CD4-positive, alpha-beta T cell treated with Interleukin-12 subunit alpha and Interleukin-12 subunit beta, for 1 hour (primary cell): ENCODE measurements at places on chromosomes 13 and 19.

GRCh38 chr13:19634256-19634740 lies 839 bp downstream of the MPHOSPH8 start:
- DNase-seq = peak; percentile 6

DNA sequence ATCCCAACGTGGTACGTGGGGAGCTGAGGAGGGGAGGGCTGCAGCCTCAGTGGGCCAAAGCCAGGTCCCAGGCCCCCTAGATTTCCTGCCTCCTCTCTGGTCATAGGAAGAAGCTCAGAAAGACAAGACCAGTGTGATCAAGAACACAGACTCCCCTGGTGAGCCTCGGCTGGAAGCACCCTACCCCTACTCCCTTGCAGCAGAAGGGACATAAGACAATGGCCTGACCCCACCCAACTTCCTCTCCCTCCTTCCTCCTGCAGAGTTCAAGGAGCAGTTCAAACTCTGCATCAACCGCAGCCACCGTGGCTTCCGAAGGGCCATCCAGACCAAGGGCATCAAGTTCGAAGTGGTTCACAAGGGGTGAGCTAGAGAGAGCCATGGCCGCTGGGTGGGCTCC lies 11.5 kb downstream of the PODNL1 start:
- no peak for DNase-seq

GRCh38 chr19:1112268-1113029 lies 8.7 kb downstream of the GPX4 start:
- no peak for DNase-seq

GRCh38 chr19:47377801-47378200 lies 28.7 kb downstream of the DHX34 start:
- no peak for DNase-seq

DNA sequence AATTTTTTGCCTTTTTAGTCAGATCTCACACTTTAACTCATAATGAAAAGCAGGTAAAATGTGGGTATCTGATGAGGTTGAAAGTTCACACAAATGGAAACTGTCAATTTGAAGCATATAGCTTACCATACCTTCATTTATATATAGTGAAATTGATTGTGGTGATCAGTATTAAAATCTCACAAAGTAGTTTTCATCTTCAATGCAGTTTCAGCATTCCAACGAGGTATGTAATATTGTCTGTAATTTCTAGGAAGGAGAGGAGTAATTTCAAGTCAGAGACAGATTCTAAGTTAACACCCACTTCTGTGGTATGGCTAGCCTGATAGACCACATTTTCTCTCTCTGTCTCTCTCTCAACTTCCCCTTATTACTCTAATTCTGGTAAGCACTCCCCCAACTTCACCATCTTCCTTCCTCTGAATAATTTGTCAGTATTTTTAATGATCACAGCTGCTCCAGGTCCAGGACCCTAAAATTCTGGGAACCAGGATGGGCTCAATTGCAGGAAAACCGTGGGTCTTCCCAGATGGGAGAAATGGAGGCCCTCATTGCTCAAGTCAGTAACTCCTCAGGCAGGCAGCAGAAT lies 455.7 kb downstream of the FGF9 start:
- DNase-seq = no peak

- DNase-seq = no peak
Measured at GRCh38 chr13:42420304-42420703, 148.4 kb downstream of the AKAP11 start.

- no peak for DNase-seq
Measured at GRCh38 chr19:36963280-36963679, 47.1 kb downstream of the ZNF568 start.

GRCh38 chr13:45482571-45483173 lies 17.9 kb downstream of the COG3 start:
- DNase-seq = no peak

GRCh38 chr13:66837246-66837645 lies 392.9 kb downstream of the PCDH9 start:
- DNase-seq = no peak

- DNase-seq = no peak
Measured at GRCh38 chr13:72559716-72560115, 167.7 kb downstream of the MZT1 start.

GRCh38 chr19:18173054-18173571 lies 500 bp upstream of the IFI30 start:
- peak; percentile 32 for DNase-seq

- DNase-seq = no peak
Measured at GRCh38 chr13:26220575-26220974, 1.5 kb downstream of the RNF6 start.

DNA sequence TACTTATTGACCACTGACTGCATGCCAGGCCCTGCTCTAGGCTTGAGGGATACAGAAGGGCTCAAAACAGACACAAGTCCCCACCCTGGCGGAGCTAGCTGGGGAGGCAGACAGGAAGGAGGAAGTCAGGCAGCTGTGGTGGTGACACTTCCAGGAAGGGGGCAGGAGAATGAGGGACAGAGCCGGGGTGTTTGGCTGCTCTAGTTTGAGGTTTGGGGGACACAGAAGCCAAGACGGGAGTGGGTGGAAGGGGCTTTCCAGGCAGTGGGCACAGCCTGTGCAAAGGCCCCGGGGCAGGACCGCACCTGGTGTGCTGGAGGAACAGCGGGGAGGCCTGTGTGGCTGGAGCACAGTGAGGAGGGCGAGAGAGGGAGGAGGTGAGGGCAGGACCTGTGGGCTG lies 4.0 kb downstream of the MRPL54 start:
- DNase-seq = peak; percentile 21

- DNase-seq = no peak
Measured at GRCh38 chr13:109275852-109276251, 510.5 kb downstream of the IRS2 start.

GRCh38 chr19:38455031-38455430 lies 21.5 kb downstream of the RYR1 start:
- DNase-seq = no peak

- DNase-seq = no peak
Measured at GRCh38 chr19:41501854-41502253, 58.9 kb downstream of the ERICH4 start.

GRCh38 chr13:39935155-39935554 lies 279.7 kb downstream of the COG6 start:
- no peak for DNase-seq

DNA sequence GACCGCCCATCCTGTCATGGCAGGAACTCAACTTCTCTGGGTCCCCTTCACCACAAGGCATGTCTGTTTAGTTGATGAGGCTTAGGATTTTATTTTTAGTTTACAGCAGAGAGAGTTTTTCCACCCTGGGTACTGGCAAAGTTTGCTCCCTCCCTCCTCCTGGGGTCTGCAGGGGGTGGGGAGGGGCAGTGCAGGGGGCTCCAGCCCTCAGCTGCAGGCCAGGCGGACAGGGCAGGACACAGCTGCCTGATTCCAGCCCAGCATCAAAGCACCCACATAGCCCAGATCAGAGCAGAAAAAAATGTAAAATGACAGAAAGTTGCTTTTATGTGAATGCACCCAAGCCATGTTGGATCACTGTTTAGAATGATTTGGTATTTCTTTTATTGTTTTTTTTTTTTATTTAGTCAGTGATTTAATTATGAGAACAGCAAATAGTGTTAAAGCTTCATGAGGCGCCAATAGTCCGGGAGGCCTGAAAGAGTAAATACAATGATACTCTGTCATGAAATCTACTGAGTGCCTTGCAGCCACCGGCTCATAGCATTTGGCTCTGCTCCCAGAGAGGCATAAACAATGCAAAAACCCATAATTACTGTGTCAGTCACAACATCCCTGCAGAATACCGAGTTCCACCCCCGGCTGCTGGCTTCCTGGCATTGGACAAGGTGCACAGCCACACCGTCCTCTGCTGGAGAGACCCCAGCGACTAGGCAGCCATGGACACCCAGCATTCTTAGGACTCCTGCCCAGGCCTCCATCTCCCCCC lies 923.5 kb downstream of the UQCRFS1 start:
- no peak for DNase-seq

GRCh38 chr13:68066879-68067513 lies 836.9 kb upstream of the PCDH9 start:
- DNase-seq = no peak

DNA sequence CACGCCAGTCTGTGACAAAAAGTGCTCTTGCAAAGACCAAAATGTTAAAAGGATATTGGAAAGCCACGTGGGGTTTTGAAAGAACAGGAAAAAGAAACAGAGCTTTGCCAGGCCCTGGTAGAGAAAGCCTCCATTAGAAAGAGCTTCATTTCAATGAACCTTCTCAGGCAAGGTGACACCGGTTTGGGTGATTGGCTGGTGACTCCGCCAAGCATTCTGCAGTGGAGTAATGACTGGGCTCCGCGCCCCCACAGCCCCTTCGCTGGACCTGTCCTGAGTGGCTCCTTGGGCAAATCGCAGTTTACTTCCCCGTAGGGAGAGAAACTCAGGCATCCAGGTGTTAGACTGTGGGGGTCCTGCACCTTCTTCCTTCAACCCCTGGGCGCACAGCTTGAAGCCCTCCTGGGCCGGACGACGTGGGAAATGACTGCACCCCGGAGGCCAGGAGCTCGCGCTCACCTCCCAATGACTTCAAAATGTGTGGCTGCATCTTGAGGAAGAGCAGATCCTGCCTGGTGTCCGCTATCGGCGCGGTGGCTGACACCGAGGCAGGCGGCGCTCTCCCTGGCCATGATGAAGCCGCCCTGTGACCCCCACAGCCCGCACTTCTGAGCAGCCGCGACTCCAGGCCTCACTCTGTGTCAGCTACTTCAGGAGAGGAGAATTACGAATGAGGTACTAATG lies 444.6 kb upstream of the SGCG start:
- no peak for DNase-seq

DNA sequence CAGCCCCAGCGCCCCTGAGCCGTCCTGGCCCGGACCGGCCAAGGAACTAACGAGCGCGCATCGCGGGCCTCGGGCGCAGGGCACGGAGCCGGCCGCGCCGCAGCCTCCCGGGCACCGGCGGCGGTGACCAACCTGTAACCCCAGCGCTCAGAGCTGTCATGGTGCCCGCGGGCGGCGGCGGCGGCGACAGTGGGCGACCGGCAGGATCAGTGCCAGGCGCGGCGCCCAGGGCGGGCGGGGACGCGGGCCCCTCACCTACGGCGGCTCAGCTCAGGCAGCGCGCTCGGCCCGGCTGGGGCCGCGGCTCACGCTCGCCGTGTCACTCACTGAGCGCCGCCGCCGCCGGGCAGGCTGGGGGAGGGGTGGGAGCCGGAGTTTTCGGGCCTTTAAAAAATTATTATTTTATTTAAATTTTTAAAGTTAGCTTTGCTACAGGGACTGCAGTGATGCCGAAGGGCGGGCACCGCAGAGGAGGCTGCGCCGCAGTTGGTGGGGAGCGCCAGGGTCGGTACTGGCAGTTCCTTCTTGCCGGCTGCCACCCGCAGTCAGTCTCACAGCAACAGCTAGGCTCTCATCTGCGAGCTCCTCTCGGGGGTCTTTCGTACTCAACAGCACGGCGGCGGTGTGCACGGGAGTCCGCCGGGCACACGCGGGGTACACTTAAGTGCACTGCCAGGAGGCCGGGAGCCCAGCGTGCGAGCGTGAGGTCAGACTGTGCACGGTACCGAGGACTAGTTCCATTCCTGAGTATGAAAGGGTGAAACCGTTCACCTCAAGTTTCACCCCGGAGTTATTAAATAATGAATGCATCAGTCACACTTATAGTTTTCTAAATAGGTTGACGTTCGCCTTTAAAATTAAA lies at the start of gene NALCN:
TSS of gene NALCN (minus strand) at position 328 of the 862 bp plus-strand sequence. CDS start 17,382 bp downstream, outside the sequence.
- no peak for DNase-seq

DNA sequence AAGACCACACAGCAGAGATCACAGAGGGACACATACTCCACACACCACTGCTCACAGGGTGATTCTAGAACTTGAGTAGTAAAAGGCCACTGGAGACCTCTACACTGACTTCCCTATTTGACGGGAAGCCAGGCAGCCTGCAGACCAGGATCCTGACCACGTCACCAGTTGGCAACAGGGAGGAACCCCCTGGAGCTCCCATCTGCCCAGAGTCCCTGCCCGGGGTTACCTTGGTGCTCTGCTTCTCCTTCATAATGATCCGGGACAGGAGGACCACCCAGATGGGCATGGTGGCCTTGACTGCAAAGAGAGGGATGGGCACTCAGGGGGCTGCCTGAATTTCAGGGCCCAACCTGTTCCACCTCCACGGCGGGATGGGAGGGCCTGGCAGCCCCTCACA lies 932 bp downstream of the SLC35E1 start:
- no peak for DNase-seq

DNA sequence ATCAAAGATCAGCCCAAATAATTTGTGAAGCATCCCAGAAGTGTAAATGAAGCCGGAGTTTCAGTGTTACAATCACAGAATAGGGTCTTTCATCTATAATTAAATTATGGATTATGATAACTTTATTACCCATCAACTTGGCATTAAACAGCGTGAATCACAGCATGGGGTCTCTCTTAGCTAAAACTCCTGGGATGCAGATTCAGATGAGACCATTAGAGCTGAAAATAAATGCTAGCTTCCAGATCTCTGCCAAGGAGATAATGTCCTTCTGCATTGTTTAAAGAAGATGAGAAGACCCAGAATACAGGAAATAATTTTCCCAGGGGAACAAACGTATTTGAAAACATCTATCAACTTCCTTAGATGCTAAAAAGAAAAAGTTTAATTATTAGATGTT lies 546.0 kb upstream of the PCDH9 start:
- DNase-seq = no peak

- no peak for DNase-seq
Measured at GRCh38 chr13:37485756-37486155, 112.8 kb downstream of the POSTN start.

- peak; percentile 47 for DNase-seq
Measured at GRCh38 chr13:113184568-113185440, 23.7 kb downstream of the PCID2 start.

GRCh38 chr13:80630685-80631121 lies 289.8 kb upstream of the SPRY2 start:
- no peak for DNase-seq

GRCh38 chr19:32555786-32556185 lies 25.2 kb upstream of the PDCD5 start:
- DNase-seq = no peak

DNA sequence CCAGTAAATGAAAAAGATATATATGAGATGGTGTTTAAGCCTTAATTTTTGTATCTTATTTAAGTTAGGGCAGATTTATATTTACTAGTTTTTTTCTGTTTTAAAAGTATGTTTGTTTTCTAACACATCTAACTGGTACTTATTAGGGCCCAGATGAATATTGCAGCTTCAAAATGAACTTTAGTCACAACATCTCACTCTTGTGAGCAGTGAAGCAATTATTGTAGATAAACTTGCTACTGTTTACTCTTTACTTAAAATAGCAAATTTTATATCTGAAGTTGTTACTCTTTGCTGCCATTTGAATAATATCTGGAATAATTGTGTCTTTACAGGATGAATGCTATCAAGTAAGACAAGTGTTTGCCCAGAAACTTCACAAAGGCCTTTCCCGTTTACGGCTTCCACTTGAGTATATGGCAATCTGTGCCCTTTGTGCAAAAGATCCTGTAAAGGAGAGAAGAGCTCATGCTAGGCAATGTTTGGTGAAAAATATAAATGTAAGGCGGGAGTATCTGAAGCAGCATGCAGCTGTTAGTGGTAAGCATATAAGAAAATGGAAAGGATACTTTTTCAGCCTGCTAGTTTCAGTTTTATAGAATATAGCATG lies 166.8 kb downstream of the PDS5B start:
- no peak for DNase-seq
